ENCODE measurements at places on chromosomes 1 and 21. TPM values are rescaled to one million over a fixed set of nuclear protein-coding genes. Genes with fewer than 3 reads are reported as not detected.

DNA sequence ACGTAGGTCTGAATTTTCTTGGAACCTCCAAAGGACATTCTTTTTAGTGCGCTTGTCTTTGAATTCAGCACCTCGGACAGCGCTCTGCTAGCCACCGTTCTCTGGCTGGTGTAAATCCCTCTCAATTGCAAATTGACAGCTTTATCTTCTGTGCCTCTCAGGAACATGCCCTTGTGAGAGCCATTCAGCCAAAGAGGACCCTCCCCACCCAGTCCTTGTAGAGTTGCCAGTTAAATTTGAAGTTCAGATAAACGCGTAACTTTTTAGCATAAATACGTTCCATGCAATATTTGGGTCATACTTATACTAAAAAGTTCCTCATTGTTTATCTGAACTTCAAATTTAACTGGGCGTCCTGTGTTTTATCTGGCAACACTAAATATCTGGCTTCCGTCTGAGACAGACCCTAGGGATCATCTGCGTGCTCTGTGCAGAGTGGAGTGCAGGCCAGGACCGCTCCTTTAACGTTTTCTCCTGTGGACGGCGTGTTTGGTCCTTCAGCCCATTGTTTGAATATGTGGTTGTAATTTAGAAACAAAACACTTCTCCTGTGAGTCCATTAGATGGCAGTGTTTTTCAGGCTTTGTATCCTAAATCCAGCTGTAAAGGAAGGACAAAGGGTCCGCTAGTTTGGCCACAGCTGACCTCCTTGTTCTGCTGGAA is 7.0 kb downstream of the KCNAB2 start:
- no peak for DNase-seq

- no peak for DNase-seq
These were observed 43.7 kb downstream of the TP53BP2 start for GRCh38 chr1:223802032-223802431.

DNA sequence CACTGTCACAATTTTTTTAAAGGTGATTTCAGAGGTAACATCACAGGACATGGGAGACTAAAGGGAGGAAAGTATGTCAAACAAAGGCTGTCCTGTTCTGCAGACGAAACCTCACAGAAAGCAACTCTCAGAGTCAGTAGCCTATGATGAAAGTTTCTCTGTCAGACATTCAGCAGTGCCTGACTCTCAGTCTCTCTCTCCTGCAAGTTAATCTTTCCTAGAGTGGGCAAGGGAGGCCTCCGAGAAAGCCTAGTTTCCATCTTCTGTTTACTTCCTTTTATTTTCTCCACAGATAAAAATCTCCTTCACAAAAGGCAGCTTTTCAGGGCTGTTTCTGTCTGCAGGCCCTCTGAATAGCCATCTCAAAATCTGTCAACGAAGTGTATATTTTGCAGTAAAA is 24.9 kb upstream of the FMO2 start:
- DNase-seq, result no peak

- no peak for DNase-seq
These were observed 871.4 kb upstream of the PRMT6 start for GRCh38 chr1:106185089-106185488.

- peak; percentile 48 for DNase-seq
These were observed 9.5 kb upstream of the TMEM39B start for GRCh38 chr1:32063261-32063681.

DNA sequence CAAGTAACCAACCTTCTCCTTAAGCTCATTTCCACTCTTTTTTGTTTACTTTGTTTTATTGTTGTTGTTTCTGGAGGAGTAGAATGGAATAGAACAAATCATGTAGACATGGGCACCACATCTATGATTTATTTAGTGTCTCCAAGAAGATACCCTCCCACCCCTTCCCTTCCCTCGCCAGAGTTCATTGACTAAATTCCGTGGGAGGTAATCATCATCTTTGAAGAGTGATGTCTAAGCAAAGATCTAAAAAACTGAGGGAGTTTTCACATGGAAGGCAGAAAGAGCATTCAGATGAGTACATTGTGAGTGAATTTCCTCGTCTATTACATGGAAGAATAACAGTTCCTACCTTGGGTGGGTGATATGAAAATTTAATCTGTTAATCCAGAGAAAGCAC is 136.2 kb downstream of the SEC16B start:
- DNase-seq, result no peak

- no peak for DNase-seq
These were observed 137.3 kb downstream of the RERE start for GRCh38 chr1:8679929-8680663.

DNA sequence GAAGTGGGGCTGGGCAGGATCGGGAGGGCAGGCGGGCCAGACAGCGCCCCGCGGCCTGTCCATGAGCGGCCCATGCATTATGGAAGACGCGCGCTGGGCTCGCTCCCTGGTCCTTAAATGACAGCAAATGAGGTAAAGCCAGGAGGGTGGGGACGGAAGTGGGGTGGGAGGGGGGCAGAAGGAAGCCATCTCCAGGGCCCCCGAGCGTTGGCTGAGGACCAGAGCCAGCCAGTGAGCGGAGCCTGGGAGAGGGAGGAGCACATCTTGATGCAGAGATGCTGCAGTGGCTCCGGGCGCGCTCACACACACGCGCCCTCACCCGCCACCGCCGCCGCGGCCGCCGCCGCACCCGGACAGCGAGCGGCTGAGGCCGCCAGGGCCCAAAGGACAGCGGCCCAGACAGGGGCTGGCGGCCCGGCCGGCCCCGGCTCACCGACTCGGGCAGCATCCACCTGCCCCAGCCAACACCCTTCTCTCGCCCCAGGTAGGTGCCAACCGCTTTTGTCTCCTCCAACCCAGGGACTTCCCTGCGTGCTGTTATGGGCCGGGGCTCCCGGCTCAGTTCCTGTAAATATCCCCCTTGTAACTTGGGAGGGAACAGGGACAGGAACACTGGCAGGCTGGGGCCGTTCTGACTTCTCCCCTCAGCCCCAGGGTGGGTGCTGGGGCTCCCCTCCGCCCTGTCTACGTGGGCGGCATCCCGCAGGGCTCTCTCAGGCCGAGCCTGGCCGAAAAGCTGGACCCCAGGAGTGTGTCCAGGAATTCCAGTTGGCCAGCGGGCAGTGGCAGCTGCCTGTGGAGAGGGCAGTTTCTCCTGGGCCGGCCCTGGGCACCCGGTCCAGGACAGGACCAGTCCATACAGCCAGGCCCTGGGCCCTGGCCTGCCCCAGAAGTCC is at the start of gene CNTN2:
Gene CNTN2, plus strand, starts transcription at position 302 of the 896 bp plus-strand sequence. CDS start 9,974 bp downstream, outside the sequence.
- DNase-seq, result no peak

DNA sequence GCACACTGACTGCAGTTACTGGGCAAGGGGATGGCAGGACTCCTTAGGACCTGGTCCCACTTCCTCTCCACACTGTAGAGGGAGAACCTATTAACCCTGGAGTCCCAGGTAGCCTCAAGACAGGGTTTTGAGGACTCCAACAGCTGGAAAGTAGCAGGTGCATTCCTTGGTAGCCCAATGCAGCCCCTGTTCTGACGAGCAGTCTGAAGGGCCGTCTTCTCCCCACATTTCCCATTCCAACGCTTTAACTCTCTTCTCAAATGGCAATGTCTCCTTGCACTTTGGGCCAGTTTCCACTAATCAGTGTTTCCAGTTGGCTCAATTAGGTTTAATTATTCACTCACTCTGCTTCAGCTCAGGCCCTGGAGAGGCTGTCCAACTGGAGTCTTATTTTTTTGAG is 8.8 kb upstream of the INPP5B start:
- DNase-seq, result no peak

DNA sequence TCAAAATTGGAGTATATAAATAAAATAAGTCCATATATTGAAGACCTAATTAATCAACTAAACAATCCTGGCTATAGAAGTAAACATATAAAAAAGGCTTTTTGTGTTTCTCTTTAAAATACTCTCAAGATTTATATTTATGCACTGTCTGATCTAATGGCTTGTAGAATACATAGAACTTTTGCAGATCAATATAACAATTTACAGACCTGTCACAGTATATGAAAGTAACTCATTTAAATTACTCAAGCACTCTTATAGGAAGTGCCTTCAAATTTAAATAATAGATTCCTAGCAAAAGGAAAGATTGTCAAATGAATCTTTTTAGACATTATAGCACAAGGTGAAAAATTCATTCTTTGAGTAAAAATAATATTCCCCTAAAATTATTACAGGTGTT is 615.8 kb upstream of the RGS18 start:
- no peak for DNase-seq

DNA sequence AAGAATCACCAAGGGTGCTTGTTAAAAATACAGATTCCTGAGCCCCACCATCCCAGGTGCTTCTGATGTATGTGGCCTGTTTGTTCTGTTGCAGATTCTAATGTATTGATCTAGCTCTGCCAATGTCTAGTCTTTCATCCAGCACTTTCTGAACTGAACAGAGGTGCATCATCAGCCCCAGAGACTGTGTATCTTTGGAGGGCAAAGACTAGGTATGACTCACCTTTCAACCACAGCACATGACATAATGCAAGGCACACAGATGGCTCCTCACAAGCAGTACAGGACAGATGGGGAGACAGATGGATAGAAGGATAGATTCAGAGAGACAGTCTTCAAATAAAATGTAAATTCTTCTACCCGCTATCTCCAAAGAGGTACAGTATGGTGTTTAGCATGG is 32.3 kb downstream of the CD58 start:
- no peak for DNase-seq

DNA sequence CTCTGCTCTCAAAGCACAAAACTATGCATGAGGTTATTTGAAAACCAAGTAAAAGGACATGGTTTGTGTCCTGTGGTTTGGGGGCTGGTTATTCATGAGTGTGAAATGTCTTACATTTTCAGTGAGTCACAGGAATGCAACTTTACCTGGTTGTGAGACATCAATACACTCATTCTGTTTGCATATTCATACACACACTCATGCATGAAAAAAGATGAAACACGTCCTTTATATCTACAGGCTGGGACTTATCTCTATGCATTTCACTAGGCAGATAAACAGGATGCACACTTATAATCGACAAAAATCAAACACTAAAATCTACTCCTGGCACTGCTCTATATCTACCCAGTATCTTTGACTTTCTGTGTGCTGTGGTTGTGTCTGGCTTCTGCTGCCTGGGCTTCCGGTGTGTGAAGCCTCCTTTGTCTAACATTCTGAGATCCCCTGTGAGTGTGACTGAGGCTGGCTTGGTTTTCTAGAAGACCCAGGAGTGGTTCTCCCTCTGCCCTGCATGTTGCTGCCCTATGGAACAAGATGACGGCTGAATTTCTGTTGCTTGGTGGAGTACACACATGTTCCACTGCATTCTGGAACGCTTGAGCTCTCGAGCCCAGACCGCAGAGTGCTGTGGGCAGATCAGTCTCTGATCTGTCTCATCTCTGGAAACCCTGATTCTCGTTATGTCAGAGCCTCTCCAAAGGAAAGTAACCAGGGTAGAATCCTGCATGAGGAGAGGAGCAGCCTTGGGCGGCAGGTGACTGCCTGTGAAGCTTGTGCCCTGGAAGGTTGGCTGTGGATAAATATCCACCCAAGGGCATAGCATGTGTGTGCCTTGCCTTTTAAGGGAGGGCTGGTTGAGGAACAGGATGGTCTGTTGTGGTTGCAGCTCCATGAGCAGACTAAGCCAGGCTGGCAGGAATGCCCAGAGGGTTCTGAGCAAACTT is 19.7 kb upstream of the FASLG start:
- DNase-seq, result no peak

DNA sequence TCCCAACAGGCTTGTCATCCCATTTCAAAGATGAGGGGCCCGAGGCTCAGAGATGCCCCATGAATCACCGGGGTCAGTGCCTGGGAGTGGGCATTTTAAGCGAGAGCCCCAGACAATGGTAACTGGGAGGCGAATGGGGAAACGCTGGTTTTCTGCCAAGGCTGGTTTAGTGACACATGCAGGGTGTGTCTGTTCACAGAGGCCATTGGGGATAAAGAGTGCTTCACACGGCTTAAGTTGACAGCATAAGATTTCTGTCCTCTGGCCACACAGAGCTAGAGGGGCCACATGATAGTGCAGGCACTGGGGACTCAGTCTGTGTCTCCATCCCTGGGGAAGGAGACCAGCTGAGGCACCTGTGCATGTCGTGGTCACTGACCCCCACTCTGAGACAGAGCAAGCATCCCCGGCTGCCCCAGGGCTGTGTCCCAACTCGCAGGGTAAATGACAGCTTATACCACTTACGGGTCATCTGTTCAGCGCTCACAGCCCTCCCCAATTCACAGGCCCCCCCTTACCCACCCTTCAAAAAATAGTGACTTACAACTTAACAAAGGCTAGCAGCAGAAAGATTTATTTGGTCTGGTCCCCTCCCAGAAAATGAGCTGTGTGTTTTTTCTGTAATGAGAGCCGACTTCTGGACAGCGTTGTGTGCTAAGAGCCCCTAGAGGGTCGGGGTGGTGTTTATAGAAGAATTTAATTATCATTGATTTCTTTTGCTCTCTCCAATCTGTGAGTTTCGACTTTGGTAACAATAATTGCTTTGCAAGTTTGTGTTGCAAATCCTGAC is 34.9 kb upstream of the ARHGEF16 start:
- DNase-seq, result no peak

GRCh38 chr1:4393191-4393590 is 261.2 kb upstream of the AJAP1 start:
- no peak for DNase-seq

DNA sequence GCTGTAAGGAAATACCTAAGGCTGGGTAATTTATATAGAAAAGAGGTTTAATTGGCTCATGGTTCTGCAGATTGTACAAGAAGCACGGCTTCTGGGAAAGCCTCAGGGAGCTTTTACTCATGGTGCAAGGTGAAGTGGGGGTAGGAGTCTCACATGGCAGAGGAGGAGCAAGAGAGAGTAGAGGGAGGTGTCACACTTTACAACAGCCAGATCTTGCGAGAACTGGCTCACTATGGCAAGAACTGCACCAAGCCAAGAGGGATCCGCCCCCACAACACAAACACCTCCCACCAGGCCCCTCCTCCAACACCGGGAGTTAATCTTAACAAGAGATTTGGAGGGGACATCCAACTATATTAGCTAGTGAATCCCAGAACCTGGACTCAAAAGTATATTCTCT is 135.4 kb upstream of the SOD1 start:
- DNase-seq, result no peak

- no peak for DNase-seq
These were observed 9.3 kb downstream of the FTCD start for GRCh38 chr21:46145840-46146691.

DNA sequence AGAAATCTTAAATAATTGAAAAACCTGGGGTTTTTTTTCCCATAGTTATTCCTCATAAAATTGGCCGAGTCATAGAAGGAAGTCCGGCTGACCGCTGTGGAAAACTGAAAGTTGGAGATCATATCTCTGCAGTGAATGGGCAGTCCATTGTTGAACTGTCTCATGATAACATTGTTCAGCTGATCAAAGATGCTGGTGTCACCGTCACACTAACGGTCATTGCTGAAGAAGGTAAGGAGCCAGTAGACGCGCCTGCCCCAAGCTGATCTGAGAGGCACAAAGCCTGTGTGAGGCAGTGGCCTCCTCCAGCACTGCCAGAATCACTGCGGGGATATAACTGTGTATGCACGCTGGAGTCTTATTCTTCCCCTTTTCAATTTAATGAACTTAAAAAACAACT is 100.3 kb downstream of the PHTF1 start:
- no peak for DNase-seq

TMEM234 gene
- total RNA-seq, result 18.7 TPM

CROCC gene
- 27.7 TPM for total RNA-seq

CHRNB2 gene
- total RNA-seq, result 0.34 TPM

PGLYRP4 gene
- total RNA-seq, result 13.0 TPM

ADGRL4 gene
- 8.5 TPM for total RNA-seq

GPR61 gene
- total RNA-seq, result 0.19 TPM

All from suprapubic skin (tissue), 4 donors.